ENCODE measurements at places on chromosomes 3 and 15.

DNA sequence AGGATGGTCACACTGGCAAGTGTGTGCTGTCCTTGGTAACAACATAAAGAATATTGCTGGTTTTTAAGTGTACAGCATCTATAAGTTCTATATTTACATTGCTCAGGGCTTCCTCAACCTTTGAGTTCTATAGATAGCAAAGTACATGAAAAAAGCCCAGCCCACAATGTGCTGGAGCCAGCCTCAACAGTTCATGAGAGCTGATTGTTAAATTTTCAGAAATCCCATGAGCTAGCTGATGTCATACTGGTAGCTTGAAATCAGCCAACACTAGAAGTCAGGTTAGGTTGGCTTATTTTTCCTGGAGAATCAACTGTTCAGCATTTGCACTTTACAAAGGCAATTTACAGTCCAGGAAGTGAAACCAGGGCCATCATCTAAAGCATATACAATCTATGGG is 102.8 kb downstream of the STRIT1 start:
- DNase-seq = no peak

- no peak for DNase-seq
Measured at GRCh38 chr15:93294066-93294465, 205.1 kb upstream of the RGMA start.

DNA sequence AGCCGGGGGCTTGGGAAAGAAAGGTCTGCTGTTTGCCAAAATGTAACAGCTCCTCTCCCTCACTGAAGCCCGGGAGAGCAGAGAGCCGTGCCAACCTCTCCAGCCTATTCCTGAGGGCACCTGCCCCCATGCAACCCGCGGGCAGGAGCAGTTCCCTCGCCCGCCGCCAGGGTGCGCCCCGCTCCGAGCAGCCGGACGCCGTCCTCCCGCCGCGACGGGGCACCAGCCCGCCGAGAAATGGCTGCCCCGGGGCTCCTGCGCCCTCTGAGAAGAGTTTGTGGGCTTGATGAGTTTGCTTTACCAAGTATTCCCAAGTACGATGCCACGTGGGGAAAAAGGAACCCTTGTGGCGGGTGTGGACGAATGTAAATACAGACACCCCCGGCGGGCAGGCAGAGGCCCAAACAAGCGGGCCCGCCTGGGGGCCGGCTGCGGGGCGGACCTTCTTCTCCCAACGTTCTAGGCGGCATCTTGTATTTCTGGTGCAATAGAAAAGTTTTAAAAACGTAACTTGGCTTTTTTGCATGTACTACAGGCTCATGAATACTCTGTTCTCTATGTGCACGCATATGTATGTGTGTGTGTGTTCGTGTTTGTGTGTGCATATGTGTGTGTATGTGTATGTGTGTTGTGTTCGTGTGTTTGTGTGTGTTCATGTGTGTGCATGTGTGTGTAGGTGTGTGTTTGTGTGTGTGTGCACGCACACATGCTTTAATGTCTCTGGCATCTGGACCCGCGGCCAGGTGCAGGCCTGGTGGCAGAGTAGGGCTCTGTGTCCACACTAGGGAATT is 162.9 kb downstream of the CHSY1 start:
- DNase-seq = no peak

GRCh38 chr3:80261082-80261481 is 493.3 kb upstream of the ROBO1 start:
- DNase-seq = no peak

DNA sequence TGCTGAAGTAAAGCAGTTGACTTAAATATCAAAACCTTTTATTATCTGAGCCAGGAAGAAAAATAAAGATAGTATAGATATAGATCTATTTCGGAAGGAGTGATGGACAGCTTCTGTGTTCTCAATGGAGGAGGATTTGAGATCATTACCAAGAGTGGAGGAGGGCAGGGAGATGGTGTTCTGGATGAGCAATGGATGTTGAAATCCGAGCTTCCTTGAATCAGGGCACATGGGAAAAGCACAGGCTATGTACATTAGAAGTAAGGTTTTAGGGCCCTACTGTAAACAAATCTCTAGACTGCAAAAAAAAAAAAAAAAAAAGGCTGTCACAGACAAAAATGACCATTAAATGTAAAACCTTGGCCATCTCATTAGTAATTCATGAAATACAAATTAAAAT is 43.2 kb downstream of the GTPBP8 start:
- DNase-seq = no peak

- peak; percentile 6 for DNase-seq
Measured at GRCh38 chr3:114480442-114480841, 186.6 kb downstream of the TIGIT start.

DNA sequence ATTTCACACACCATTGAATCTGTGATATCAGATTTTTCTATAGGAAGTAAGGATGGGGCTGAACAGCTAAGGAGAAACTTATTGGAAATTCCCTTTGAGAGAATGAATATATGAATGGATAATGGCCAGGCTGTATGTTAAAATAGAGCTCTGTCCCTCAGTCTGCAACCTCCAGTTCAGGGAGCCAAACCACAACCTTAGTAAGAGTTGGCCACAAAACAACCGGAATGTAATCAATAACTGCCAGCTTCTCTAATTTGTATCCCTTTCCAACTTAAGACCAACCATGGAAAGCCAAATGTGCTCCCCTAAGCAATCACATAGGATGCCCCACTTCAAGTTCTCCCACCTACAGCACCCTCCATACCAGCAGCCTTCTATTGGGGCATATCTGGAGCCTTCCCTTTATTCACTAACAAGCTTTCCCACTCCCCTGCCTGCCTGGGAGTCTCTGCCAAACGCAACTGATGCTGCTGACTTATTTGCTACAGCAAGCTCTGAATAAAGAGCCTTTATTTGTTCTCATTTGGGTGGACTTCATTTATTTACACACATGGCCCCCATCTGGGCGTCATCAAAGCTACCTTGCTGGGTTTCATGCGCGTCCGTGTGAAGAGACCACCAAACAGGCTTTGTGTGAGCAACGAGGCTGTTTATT is 75.4 kb upstream of the LARS2 start:
- no peak for DNase-seq

DNA sequence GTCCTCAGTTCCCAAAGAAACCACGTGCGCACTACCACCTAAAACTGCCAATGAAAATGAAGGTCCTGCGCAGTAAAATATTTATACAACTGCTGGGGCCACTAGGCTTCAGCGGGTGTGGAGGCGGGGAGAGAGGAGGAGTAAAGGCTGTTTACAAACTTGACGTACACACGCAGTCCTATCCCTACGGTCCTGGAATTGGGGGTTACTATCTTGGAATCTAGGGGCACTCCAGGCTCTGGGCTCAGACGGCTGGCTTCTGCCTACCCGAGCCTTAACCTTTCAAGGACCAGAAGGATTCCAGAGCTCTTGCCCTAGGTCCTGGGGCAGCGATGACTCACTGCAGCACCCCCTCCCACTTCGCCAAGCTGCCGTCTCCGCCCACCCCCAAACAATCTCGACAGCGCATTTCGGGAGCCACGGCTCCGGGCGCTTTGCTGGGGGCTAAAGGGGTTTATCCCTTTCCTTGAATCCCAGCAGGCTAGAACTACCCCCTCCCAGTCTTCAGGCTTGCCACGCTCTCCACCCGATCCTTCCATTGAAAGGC is 3.0 kb downstream of the ADAMTS9 start:
- peak; percentile 40 for DNase-seq

DNA sequence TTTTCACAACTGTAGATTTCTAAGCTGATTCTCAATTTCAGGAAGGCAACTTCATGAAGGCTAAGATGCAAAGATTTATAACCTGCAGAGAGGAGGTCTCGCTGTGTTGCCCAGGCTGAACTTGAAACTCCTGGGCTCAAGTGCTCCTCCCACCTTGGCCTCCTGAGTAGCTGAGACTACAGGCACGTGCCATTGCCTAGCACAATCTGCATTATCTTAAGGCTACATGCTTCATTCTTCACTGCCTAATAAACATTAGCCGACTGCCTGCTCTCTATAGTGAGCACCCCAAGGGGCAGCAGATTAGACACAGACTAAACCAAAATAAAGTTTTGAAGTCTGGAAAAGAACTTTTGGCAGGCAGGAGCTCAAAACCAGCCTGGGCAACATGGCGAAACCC is 17.1 kb downstream of the CPEB1 start:
- DNase-seq = no peak

DNA sequence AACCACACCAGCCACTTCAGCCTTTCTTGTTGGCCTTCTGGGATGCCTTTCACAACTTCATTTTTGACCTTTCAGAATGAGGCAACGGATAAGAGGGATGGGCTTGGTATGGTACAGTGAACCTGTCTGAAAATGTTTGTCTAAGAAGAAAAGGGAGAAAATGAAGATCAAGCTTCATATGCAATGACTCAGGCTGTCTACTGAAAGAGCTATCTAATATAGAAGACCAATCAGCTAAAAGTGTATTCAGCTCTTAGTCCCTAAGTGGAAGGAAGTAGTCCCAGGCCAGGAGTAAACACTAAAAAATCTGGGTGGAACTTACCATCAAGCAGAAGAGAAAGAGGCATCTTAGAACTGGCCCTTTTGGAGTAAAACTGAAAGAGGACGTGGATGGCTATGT is 12.2 kb upstream of the UPK1B start:
- no peak for DNase-seq

- no peak for DNase-seq
Measured at GRCh38 chr3:120311863-120312794, 27.1 kb upstream of the GPR156 start.

DNA sequence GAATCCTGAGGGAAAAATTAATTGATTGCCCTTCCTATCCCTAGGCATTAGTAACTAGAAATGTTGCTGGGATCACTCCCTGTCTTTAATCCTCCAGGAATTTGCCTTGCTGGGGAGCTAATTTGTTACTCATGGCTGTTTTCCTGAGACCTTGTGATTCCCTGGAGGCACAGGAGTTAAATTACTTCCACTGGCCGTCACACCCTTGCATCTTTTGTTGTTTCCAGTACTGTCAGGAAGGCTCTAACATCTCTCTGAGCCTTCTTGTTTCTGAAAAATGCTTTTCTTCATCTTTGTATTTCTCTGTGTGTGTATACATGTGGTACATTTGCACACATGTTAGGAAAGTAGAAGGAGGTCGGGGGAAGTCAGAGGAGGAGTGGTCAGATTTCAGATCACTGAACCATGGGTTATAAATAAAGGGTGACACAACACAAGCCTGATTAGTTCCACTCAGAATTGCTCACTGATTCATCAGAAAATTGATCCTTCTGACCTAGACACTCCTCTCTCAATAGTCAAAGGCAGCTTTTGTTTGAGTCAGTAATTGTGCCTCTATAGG is 23.5 kb upstream of the LRRFIP2 start:
- DNase-seq = no peak

GRCh38 chr15:79160211-79160610 is 69.6 kb upstream of the RASGRF1 start:
- no peak for DNase-seq

- DNase-seq = no peak
Measured at GRCh38 chr3:24530471-24530870, 35.8 kb upstream of the THRB start.

DNA sequence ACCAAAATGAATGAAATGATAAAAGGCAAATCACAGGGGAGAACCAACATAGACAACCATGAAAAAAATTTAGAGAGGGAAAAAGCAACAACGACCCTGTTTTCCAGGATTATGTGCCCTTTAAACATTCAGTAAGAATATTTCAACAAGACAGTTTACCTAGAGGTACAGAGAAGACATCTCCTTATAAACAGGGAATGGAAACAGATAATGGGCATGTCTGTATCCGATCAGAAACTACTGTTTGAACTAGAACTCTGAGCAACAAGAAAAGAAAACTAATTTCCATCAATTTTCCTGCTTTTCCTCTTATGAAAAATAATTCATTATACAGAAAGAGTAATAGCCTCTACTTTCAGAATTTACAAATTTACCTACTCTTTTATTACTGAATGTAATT is 39.3 kb downstream of the DLG1 start:
- DNase-seq = no peak

DNA sequence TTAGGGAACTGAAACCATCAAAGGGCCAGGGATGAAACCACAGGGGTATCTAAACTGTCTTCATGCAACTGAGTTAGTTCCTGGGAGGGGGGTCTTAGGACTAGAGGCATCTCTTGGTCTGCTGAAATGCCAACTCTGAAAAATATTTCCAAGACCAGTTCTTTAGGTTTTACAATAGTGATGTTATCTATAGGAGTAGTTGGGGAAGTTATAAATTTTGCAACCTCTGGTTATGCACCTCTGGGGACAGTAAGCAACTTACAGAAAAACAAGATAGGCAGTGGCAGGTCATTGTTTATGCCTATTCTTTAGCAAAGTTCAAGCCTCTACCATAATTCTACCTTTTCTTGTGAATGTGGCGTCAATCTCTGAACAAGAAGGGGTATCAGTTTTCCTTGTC is 60.5 kb upstream of the MINAR1 start:
- no peak for DNase-seq

- DNase-seq = no peak
Measured at GRCh38 chr15:57643826-57644225, 52.1 kb downstream of the MYZAP start.

- DNase-seq = no peak
Measured at GRCh38 chr3:120440762-120441161, 10.0 kb downstream of the FSTL1 start.

- DNase-seq = no peak
Measured at GRCh38 chr15:81011593-81011992, 10.9 kb downstream of the TLNRD1 start.

- DNase-seq = no peak
Measured at GRCh38 chr3:62229211-62229610, 144.1 kb downstream of the FEZF2 start.

- DNase-seq = no peak
Measured at GRCh38 chr3:128369881-128370642, 96.6 kb downstream of the DNAJB8 start.

DNA sequence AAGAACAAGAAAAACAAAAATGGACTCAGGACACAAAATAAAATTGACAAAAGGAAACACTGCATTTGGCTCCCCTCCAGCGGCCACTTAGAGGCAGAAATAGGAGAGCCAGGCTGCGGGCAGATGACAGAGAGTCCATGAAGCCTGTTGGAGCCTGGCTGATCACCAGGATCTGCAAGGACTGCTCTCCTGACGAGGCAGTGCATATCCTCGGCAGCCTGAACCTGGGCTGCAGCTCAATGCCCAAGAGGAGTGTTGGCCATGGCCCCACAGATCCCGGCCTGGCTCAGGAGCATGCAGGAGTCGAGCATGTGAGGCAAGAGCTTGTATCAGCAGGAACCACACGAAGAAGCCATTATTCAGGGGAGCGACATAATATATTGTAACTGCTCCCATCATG is 199.8 kb downstream of the STT3B start:
- DNase-seq = no peak

- DNase-seq = no peak
Measured at GRCh38 chr15:89875741-89876140, 18.1 kb downstream of the AP3S2 start.

DNA sequence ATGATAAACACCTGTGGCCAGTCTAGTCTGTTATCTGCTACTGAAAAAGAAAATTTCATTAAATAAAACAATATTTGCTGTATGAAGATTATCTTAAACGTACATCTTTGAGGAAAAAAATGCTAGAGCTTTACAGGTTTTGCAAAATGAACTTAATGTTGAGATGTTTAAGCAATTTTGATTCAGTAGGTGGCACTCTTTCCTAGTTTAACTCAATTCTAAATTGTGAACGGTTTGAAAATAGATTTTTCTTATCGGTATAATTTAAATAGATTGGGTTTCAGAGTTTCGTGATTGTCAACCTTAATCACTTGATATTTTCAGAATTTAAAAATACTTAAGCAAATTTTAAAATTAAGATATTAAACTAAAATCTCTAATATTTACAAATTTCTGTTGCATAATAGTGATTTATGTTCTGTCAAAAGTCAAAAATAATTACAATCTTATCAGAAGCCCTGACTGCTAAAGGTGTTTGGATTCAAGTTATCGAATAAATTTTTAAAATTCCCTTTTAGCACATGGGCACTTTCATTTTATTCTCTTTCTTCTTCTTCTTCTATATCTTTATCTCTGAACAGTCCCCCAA is 7.0 kb upstream of the RNF111 start:
- DNase-seq = no peak

Data from forelimb muscle (tissue), 1 donor.